ENCODE measurements at places on chromosomes 16 and 17. TPM values are rescaled to one million over a fixed set of nuclear protein-coding genes. Genes with fewer than 3 reads are reported as not detected.

TEX19 gene
- total RNA-seq = 2.1 TPM

TLE7 gene
- total RNA-seq = not detected

SDK2 gene
- total RNA-seq = 0.10 TPM

ATAD5 gene
- total RNA-seq = 9.5 TPM

HOXB5 gene
- 19.8 TPM for total RNA-seq

SLC38A8 gene
- total RNA-seq = not detected

NDUFB10 gene
- total RNA-seq = 273 TPM

CTU2 gene
- total RNA-seq = 71.3 TPM

DNAH9 gene
- not detected for total RNA-seq

GGT6 gene
- 0.10 TPM for total RNA-seq

DNA sequence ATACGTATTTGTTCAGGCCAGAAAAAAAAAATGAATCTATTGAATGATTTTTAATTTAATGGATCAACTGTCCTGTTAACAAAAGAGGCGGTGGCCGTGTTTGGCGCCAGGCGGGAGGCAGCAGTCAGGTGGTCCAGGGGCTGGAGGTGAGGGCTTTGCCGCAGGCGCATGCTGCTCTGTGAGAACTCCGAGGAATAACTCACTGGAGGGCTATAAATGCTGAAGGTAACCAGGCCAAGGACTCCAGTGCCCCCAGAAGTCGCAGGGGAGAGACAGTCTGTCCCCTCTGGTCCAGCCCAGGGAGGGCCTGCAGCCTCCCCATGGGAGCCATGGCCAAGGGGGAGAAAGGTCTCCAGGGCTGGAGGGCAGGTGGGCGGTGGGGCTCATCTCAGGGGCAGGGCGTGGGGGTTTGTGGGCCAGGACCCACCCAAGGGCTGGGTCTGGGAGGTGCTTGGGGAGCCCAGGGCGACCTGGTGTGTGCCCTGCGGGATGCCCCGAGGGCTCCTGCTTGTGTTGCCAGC, 7.1 kb upstream of the BAHCC1 start:
- no peak for DNase-seq

DNA sequence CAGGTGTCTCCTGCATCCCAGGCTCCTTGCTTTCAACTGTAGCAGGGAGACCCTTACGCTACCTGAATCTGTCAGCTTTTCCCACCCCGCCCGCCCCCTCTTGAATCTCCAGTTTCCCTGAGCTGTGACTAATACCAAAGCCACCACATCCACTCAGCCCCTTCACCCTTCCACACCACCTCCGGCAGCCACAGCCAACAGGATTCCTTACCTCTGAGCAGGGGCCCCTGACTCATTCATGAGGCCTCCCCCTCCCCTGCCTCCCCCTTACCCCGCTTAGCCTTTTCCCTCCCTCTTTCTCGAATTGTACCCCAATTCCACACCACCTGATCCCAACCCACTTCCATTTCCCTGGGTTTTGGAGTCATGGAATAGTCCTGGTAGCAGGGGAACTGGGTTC, 2.3 kb downstream of the STX1B start:
- DNase-seq = no peak

GRCh38 chr16:87569601-87570571, 32.4 kb upstream of the JPH3 start:
- DNase-seq = no peak

DNA sequence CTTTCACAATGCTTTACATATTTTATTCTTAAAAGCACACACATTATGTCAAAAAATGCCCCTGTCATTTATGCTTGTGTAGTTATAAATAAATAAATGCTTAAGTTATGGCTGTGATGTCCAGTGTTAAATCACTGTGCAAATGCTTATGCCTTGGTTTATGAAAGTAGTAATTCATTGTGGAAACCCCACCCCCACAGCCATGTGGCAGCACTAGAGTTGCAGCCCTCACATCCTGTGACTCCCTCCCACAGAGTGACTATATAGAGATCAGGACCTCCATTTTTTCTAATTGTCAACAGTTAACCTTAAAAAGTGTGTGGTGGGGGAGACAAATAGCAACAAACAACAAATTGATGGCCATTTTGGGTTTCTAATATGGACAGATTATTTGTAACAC, 2.4 kb downstream of the SKAP1 start:
- no peak for DNase-seq

DNA sequence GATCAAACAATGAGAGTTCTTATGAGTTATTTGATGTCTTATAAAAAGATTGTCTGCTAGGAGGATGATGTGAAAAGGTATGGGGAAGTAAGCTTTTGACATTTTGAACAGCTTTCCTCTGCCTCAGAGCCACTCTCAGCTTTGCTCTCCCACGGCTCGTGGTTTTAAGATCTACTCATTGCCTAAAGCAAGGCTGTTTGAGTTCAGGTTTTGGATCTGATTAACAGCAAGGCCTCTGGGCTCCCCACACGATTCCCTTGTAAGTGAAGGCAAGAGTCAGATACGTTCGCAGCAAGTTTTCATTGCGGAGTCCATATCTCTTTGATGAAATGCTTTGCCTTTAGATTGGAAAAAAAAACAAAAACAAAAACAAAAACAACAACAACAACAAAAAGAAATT, 515.0 kb upstream of the SALL1 start:
- DNase-seq = no peak

GRCh38 chr17:48905987-48906515, 2.2 kb upstream of the UBE2Z start:
- no peak for DNase-seq

DNA sequence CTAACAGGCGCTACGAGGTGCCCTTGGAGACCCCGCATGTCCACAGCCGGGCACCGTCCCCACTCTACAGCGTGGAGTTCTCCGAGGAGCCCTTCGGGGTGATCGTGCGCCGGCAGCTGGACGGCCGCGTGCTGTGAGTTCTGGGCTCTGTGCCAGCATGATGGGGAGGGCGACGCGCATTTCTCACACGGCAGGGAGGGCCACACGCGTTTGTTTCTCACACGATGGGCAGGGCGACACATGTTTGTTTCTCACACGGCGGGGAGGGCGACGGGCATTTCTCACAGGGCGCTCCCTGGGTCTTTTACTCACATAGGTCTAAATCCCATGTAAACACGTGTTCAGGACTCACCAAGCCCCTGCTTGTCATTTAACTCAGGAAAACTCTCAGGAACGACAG, 4.4 kb downstream of the GAA start:
- no peak for DNase-seq

- no peak for DNase-seq
Observed at GRCh38 chr17:29677824-29678223, 55.1 kb upstream of the CORO6 start.

DNA sequence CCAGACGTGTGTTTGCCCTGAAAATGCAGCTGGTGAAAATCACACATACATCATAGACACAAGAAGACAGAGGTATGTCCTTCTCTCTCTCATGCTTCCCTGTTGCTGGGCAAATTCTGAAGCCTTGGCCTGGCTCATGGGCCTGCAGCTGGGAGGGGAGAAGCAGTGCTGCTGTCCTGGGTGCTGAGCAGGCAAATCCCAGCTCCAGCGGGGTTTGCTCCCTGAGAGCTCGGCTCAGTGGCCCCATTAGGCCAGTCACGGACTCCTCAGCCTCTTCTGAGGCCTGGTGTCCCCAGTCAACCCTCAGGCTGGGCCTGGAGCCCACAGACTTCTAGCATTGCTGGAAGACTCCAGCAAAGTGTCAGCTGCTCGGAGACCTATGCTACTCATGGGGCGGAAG, 11.7 kb downstream of the RHBDL3 start:
- DNase-seq = no peak

GRCh38 chr16:70582280-70582978, 58.8 kb downstream of the SF3B3 start:
- DNase-seq = no peak

DNA sequence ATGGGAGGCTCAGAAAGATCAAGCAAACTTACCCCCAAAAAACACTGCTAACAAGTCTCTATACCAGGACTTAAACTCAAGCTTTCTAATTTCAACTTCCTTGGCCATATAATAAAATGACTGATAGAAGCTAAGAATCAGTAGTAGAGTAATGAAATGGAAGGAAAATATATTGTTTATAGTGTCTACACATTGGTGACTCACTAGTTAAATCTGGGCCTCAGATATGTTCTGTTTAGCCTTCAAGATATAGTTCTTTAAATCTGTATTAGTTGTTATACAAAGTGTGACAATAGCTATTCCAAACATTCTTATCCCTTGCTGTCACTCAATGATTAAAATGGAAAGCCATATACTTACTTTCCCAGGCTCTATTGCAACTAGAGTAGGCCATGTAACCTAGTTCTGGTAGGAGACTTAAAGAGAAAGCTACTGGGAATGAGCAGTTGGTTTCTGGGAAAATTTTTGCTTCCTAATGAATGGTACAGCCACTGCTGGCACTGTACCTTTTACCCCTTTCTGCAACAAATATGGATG, 18.3 kb downstream of the SSH2 start:
- DNase-seq = no peak

Data from HCT116 (cell line).